D721Med (cell line): ENCODE measurements at places on chromosomes 4 and X.

GRCh38 chr4:98377559-98377958 lies 116.4 kb downstream of the RAP1GDS1 start:
- no peak for DNase-seq

DNA sequence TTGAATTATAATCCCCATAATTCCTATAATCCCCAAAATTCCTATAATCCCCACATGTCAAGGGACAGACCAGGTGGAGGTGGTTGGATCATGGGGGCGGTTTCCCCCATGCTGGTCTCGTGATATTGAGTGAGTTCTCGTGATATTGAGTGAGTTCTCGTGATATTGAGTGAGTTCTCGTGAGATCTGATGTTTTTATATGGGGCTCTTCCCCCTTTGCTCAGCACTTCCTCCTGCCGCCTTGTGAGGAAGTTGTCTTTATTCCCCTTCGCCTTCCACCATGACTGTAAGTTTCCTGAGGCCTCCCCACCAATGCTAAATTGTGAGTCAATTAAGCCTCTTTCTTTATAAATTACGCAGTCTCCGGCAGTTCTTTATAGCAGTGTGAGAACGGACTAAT lies 36.6 kb upstream of the GPR78 start:
- DNase-seq = no peak

- DNase-seq = peak; percentile 11
These were observed at the start of gene OPHN1 for GRCh38 chrX:68433155-68433980. TSS of gene OPHN1 (minus strand) at chrX:68433495. CDS start at chrX:68433020, 475 bp downstream.

DNA sequence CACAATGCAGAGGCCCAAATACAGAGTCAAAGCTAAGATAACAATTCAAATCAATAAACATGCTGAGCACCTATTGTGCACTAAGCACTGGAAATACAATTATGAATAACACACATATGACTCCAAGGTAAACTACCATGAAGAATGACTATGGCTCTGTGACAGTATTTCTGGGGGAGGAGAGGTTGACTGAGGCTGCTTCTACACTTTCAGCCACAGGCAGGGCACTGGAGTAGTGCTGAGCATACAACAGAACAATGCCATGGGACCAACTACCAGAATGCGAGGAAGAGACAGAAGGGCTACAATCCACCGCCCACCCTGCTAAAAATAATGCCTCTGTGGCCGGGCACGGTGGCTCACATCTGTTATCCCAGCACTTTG lies 13.7 kb downstream of the TEC start:
- no peak for DNase-seq

DNA sequence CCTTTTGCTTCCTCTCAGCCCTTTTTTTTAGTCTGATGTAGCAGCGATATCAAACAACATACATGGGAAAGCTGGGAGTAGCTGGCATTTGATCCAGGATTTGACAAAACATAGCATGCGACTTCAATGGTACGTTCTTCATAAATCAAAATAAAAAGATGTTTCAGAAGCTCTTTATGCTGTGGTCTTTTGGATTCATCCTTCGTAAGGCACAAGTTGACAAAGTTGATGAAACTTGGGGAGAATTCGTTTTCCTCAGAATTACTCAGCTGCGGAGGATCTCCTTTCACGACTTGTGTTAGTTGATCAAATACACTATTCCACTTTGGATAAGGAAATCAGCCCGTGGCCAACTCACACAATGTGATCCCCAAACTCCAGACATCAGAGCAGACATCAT lies 38.1 kb upstream of the CHIC1 start:
- no peak for DNase-seq
